ENCODE measurements at places on chromosomes 5 and 9.

DNA sequence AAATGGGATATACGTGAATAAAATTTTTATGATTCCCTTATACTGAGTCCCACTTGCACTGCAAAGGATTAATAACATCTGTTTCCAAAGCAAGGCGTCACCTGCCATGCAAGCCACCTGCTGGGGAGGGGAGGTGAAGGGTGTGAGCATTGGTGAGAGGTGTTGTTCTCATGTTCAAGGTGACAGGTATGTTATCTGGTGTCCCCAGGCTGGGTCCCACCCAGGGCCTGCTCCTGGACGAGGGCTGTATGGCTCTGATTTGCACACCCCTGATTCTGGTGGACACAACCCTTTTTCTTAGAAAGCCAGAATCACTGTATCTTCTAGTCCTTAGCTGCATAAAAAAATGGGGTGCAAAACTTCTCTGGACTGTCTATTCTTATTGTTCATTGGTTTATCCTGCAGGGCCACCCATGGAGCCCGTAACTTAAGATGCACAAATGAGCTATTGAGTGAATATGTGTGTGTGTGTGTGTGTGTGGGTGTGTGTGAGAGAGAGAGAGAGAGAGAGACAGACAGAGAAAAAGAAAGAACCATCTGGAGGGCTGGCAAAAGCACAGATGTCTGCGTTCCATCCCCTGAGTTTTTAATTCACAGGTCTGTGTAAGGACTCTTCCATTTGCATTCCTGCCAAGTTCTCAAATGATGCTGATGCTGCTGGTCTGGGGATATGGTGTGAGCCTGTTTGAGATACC lies 53.7 kb downstream of the SYK start:
- no peak for DNase-seq

- DNase-seq: no peak
These were observed 1.7 kb downstream of the DCANP1 start for GRCh38 chr5:135445306-135445985.

- DNase-seq: no peak
These were observed 34.9 kb downstream of the TENT4A start for GRCh38 chr5:6748142-6748541.

DNA sequence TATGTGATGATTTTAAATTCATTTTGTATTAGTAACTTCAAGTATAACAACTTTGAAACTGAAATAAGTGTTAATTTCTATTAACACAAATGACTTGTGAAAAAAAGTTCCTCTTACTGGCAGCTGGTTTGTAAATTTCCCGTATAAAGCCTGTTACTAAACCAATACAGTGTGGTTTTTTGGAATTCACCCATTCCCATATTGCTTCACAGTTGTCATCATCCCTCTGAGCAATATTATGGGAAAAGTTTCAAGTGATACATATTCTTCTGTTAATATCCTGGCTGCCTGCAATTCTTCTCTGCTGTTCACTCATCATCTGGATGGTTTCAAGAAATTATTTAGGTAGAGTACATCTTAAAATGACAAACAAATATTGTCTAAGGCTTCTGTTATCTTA lies 1185.1 kb upstream of the C9orf72 start:
- no peak for DNase-seq

DNA sequence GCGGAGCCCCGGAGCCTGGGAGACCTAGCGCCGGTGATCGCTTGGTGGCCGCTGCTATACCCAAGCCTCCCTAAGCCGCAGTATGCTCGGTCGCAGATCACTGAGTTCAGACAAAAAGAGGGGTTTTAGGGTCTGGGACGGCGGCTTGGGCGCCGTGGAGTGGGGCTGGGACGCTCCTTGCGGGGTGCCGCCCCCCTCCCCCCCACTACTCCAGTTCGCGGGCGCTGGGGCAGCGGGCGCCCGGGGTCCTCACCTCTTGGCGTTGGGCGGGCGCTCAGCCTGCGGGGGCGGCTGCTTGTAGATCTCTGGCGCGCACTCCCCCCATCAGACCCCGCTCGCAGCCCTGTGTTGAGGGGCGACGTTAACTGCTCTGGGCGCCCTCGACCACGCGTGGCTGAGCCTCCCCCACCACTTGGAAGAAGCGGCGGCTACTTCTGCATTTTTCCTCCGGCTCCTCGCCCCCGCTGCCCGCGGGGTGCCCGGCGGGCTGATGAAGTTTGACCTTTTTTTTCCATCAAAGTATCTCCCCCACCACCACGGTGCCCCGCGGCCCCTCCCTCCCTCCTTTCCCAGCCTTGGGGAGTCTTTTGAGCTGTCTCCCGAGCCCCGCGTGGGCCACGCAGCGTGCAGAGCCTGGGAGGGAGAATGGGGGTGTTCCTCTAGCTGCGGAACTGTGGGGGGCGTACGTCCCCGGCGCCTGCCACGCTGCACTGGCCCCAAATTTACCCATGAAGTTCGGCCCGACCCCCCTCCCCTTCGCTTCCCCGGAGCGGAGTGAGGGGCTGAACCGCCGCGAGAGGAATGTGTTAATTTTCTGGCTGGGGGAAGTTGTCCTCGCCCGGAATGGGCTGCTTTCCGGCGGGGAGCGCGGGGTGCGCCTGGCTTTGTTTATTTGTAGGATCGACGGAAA lies 1.2 kb downstream of the CXXC5 start:
- peak; percentile 74 for DNase-seq

- no peak for DNase-seq
These were observed 12.5 kb downstream of the GLIS3 start for GRCh38 chr9:4287386-4287785.

- DNase-seq: no peak
These were observed 112.6 kb upstream of the RASA1 start for GRCh38 chr5:87155106-87155505.

DNA sequence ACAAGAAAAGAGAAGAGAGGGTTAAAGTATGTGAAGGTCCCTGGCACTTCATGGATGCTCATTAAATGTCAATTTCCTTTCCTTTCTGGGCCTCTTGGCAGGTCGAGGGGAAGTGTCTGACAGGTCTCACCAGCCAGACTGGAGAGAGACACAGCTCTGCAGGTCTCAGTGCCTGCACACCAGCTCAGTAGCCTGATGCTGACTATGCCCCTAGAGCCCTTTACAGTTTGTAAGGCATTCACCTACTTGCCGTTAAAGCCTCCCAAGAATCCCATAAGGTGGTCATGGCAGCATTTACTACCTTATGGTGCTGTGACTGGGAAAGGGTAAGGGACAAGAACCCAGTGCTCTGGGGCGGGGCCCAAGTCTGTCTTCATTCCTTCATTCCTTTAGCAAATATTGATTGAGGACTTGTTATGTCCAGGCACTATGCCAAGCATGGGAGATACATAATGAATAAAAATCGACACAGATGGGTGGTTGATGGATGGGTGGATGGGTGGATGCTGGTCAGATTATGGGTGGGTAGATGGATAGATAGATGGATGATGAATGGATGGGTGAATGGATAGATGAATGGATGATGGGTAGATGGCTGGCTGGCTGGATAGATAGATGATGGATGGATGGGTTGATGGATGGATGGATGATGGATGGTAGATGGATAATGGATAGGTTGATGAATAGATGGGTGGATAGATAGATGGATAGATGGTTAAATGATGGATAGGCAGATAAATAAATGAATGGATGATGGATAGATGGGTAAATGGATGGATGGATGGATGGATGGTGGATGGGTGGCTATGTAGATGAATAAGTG lies 21.3 kb upstream of the KIF12 start:
- no peak for DNase-seq

GRCh38 chr9:88773627-88774244 lies 217.5 kb upstream of the S1PR3 start:
- DNase-seq: no peak

DNA sequence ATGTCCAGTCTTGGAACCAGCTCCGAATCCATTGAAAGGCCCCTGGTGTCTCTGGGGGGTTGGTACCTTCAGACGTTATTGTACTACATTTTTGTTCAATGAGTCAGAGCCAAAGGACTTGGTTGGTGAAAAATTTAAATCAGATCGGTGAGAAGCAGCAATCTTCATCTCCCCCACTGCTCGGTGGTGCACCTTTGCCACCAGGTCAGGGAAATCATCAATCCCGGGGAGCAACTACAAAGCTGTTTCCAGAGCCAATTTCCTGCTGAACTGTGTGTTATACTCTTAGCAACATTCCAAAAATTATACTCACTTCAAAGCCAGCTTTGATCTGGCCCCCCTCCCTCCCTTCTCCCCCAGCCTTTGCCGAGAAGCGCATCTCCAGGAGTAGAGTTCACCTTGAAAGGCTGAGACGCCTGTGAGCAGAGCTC lies 375.2 kb upstream of the WWC1 start:
- no peak for DNase-seq

Measured in naive B cell (primary cell).